ENCODE measurements at places on chromosomes 11 and 22.

- DNase-seq, result no peak
Observed at GRCh38 chr11:68575025-68575665, 109.2 kb upstream of the GAL start.

- DNase-seq, result peak; percentile 7
Observed at GRCh38 chr22:25120761-25121212, 78.9 kb upstream of the CRYBB3 start.

- peak; percentile 59 for DNase-seq
Observed at GRCh38 chr11:8913961-8914660, 3.1 kb downstream of the AKIP1 start.

DNA sequence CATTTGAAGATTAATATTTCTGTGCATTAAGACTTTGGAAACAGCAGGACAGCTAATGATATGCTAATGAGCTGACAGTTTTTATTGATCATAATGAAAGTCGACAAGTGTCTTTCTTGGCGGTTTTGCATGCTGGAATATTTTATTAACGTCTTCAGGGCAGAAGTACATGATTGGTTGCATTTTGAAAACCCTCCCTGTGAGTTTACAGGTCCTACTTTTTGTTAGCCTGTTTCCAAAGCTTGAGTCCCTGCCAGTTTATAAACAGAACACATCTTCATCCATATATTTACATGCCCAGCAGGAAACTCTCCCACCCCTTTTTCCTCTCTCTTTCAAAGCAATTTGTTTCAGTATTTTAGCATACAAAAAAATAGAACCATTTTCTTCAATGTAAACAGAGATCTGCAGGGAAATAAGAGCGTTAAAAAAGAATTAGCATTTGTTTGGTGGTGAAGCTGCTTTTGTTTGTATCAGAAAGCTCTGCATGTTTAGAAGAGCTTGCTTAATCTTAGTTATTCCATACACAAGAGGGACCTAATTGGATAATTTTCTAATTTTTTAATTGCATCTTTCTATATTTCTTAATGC, 243.6 kb downstream of the NELL1 start:
- peak; percentile 78 for DNase-seq

DNA sequence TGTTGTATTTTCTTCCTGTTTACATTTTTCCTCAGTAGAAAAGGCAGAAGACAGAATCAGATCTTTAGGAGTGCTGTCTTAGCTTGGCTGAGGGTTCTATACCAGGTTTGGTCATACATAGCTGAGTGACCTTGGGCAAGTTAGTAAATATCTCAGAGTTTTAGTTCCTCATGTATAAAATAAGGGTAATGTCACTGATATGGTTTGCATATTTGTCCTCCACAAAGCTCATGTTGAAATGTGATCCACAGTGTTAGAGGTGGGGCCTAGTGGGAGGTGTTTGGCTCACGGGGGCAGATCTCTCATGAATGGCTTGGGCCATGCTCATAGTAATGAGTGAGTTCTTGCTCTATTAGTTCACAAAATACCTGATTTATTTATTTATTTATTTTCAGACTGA, 7.5 kb upstream of the HTR3A start:
- DNase-seq, result no peak

DNA sequence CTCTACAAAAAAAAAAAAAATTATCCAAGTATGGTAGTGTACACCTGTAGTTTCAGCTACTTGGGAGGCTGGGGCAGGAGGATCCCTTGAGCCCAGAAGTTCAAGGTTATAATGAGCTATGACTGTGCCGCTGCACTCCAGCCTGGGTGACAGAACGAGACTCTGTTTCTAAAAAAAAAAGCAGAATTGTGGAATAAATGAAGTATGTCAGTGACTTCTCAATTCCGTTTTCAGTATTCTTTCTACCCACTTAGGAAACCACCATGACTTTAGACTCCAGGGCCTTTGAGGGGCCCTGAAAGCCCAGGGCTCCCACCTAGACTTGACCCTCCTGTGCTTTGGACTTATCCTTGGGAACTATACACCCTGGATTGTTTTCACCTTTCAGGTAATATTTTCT, 6.5 kb upstream of the NUP160 start:
- no peak for DNase-seq

DNA sequence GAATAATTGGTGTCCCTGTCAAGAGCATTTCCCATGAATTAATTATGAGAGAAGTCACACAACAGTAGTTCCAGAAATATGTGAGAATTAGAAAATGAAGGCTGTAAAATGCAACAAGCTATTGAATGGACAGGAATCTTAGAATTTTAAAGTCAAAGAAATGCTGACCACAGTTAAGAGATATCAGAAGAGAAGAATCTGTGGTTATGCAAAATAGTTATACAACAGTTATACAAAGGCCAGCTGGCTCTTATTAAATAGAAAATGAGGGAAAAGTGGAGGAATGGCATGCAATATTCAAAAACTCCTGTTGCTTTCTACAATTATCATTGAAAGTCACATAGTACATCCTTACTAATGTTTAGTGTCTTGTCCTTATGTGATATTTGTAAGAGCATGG, 27.4 kb downstream of the CASP12 start:
- no peak for DNase-seq

DNA sequence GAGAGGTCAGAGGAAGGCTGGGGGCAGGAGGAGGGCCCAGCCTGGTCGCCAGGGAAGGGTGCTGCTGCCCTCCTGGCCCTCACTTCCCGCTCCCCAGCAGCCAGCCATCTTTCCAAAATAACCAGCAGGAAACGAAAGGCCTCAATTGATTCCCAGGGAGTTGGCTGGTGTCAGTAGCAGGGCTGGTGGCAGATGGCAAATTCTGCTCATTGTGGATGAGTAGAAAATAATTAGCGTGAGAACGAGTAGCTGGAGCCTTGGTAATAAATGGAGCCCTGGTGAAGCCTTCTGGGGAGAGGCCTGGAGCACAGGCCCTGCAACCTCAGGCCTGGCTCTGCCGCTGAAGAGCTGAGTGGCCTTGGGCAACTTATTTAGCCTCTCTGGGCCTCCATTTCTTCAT, 31.3 kb downstream of the DAGLA start:
- peak; percentile 54 for DNase-seq

DNA sequence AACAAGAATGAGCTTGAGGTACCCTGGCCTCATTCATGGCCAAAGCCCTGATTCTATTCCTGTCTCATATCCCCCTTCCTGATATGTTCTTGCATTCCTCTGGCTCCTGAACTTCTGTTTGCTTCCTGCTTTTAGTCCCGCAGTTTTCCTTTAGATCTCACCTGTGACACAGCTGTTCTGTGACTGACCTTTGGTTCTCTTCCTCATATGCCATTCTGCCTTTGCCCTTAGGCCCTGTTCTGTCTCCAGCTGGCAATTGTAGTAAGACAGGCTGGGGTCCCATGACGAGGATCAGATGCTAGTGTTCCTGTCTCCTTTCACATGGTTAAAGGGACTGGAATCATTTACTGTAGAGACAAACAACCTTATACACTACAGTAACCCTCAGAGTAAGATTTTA, 59.0 kb upstream of the PDE3B start:
- DNase-seq, result no peak

- peak; percentile 12 for DNase-seq
Observed at GRCh38 chr11:76215941-76216340, 9.6 kb upstream of the WNT11 start.

GRCh38 chr11:8286886-8287285, 23.2 kb upstream of the LMO1 start:
- no peak for DNase-seq

GRCh38 chr11:6258141-6258540, 1.5 kb upstream of the CCKBR start:
- no peak for DNase-seq

DNA sequence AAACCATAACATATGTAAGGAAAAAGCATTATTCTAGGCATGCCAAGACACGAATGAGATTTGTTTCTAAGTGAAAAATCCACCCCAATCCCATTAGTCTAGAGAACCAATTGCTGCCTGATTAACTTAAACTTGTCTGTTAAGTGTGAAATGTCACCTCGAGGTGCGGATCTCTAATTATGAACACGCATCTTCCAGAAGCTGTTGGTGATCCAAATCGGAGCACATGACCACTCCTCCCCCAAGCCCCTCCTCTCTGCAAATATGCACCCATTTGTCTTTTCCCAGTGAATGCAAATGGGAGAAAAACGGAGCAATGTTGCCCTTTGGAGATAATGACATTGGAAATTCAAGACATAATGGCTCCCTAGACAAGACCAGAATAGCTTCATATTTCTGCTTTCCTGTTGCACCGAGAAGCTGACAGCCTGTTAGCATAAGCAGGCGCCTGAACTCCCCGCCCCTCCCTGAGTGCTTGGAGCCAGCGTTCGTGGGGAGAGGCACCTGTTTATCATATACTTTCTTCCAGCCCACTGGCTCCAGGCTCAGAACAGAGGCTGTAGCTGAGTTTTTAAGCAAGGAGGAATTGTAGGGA, 6.0 kb upstream of the FXYD6 start:
- peak; percentile 72 for DNase-seq

- no peak for DNase-seq
Observed at GRCh38 chr11:79066456-79067351, 374.1 kb downstream of the TENM4 start.

DNA sequence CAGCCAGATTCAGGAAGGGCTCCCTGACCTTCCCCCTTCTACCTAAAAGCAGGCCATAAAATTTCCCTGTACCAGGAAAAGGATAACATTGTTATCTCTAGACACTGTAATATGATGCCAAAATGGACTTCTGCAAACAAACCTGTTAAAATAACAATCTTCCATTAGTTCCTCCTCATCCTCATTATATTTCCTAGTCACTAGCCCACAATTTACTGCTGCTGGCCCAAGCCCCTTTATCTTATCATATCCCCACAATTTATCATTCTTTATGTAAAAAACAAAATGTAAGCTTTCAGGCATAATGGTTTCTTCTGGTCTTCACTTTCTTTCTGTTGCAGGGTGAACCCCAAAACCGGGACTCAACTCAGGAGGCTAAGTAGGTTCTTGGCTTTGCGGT, 1132.1 kb upstream of the CNTN5 start:
- no peak for DNase-seq

- DNase-seq, result no peak
Observed at GRCh38 chr11:75152090-75152489, 1.2 kb downstream of the SLCO2B1 start.

DNA sequence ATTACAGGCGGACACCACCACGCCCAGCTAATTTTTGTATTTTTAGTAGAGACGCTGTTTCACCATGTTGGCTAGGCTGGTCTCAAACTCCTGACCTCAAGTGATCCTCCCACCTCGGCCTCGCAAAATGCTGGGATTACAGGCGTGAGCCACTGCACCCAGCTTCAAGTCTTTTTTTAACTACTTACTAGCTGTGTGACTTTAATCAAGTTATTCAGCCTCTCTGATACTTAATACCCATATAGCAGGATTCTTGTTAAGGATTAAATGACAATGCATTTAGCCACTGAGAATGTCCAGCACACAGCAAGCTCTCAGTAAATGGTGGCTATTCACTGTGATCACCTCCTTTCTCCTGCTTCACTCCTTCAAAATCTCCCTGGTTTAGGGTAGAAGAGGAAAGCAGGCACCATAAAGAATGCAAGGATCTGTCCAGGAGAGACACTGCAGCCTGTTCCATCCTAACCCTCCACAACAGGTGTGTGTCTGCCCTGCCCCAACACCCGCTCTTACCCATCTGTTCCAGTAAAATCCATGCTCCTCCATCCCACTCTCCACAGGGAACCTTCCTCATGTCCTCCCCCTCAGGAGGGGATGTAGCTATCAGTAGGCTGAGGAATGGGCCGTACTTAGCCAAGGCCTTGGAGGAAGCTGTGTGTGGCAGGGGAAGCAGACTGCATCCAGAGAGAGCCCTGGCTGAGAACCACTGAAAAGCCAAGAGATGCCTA, 69.3 kb downstream of the MICAL3 start:
- no peak for DNase-seq

DNA sequence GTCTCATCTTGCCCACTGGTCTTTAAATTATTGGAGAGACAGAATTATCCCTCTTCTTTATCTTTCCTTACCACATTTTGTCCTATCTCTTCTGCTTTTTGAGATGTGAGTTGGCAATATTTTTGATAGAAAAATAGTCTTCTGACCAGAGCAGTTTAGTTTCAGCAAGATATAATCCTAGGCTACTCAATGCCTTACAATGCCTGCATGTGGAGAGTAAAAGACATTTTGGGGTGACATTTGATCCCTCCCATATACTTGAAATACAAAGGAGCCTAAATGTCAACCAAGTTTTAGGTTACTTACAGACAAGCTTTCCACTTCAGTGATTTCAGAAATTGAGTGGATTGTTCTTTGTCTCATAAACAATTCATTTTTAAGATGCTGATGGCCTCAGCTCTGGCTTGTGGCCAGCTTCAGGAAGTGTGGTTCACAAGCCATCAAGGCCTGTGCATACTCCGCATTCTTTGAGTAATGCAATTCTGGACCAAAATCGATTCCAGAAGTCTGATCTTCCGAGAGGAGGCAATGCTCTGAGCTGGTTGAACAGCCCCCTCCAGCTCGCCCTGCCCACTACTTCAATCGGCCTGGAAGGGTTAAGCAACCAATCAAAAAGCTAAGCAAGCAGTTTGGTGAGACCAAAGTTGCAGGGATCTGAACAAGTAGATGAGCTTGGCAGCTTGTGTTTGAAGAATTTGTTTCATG, 274.4 kb downstream of the BLID start:
- no peak for DNase-seq

DNA sequence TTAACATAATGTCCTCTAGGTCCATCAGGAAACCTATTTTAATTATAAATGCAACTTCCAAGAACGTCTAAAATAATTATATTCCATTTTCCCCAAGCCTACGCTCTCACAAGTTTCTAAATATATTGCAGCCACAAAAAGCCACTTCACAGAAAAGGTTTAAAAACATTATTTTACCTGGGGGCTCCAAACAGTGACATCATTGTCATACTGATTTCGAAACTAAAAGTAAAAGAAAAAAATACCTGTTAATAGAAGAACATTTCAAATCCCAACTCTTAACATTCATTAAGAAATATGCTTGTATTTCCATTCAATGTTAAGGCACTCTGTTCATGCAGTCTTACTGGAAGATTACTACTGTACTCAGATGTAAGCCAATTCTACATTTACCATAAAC, 1.4 kb downstream of the PSMA1 start:
- no peak for DNase-seq

- no peak for DNase-seq
Observed at GRCh38 chr11:22555881-22556280, 69.7 kb downstream of the FANCF start.

DNA sequence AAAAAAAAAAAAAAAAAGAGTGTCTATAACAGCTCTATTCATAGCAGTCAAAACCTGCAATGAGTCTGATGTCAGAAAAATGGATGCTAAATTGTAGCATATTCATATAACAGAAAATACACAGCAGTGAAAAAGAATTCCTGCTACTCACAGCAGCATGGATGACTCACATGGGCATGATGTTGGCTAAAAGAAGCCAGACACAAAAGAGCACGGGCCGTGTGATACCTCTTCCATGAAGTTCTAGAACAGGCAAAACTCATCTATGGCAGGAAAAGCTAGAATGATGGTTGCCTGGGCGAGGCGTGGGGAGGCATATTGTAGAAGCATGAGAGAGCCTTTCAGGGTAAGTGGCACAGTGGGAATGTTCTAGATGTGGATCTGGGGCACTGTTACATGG, 18.9 kb downstream of the PLAAT3 start:
- no peak for DNase-seq

DNA sequence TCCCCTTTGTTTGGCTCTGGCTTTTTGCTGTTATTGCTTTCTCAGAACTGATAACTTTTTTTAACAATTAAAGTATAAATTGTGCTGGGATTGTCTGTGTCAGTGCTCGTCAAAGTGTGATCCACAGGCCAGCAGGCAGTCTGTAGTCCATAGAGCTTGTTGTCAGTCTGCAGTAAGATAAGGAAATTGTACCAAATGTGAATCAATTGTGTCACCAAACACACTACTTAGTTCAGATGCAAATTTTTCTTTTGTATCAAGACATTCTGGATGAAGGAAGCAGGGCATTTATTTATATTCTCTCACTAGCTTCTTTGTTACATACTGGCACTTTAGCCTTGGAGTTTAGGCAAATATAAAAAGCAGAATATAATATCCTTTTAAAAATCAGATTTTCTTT, 121.0 kb downstream of the WNT11 start:
- DNase-seq, result no peak
